ENCODE measurements at places on chromosomes 4 and X. TPM values are rescaled to one million over a fixed set of nuclear protein-coding genes. Genes with fewer than 3 reads are reported as not detected.

- DNase-seq: no peak
Measured at GRCh38 chrX:77427611-77428010, 19.6 kb upstream of the FGF16 start.

CSAG1 gene
- total RNA-seq: not detected

TAF7L gene
- 0.21 TPM for total RNA-seq

CAPN6 gene
- 0.28 TPM for total RNA-seq
